Activated CD8-positive, alpha-beta memory T cell treated with anti-CD3 and anti-CD28 coated beads, Interleukin-2, amount 10 ng/mL, durations not matched to agents 7 days and 5 days (primary cell): ENCODE measurements at places on chromosomes 6 and 20.

GRCh38 chr6:37137201-37138090 is 32.5 kb upstream of the PIM1 start:
- DNase-seq, result peak; percentile 56

GRCh38 chr20:17995967-17996819 is 27.4 kb downstream of the MGME1 start:
- DNase-seq, result peak; percentile 59

DNA sequence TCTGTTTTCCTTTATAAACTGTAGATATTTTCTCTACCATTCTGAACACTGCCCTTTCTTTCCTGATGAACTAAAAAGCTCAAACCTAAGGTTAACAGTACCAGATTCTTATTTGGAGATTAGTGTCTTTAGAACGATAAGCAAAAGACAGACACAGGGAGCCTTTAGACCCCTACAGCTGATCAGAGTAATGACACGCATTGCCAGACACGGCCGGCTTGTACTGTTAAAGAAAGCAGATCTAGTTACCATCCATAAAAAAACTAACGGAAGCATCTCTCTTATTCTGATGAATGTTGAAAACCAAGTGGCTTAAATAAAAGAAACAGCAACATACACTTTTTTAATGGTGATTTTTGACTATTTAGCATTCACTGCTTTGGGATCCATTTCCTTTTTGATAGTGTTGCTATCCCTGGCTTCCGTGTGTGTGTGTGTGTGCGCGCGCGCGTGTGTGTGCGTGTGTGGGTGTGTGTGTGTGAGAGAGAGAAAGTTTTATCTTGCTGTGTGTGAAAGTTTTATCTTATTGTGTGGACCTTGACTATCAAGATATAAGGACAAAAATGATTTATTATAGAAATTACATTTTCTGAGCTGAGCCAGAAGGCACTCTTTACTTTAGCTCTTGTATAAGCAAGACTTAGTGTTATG is 95.6 kb upstream of the SLC35B3 start:
- no peak for DNase-seq

DNA sequence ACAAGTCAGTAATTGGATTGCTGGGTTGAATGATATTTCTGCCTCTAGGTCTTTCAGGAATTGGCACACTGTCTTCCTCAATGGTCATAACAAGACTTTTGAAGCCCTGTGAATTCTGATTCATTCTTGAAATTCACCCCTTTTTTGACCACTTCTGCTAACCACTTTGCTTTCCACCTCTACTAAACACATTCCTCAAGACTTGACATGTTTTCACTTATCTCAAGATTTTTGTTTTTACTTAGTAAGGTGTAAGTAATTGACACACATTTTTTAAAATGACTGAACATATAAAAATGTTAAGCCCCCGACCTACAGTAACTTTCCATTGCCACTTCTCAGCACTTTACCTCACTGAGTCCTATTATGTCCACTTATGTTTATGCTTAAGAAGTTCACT is 239.1 kb downstream of the GRM1 start:
- DNase-seq, result no peak

DNA sequence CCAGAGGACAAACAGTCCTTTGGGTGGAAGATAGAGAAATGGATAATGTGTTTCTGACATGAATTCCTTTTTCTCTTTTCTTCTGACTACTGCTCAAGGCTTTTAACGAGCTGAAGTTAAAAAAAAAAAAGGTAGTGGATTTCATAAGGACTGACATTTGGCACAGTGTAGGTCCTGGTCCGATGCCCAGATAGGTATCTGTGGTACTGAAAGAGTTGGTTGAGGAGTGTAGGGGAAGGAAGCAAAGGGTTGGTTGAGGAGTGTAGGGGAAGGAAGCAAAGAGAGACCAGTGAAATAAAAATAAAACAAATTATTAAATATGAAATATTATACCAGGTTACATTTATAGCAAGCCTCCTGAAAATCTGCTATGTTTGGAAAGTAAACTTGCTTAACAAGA is 11.8 kb downstream of the UTRN start:
- DNase-seq, result no peak
